ENCODE measurements at places on chromosomes 6 and 20.
A peak's percentile ranks its signal among the peaks of the same experiment; 100 is the strongest.

DNA sequence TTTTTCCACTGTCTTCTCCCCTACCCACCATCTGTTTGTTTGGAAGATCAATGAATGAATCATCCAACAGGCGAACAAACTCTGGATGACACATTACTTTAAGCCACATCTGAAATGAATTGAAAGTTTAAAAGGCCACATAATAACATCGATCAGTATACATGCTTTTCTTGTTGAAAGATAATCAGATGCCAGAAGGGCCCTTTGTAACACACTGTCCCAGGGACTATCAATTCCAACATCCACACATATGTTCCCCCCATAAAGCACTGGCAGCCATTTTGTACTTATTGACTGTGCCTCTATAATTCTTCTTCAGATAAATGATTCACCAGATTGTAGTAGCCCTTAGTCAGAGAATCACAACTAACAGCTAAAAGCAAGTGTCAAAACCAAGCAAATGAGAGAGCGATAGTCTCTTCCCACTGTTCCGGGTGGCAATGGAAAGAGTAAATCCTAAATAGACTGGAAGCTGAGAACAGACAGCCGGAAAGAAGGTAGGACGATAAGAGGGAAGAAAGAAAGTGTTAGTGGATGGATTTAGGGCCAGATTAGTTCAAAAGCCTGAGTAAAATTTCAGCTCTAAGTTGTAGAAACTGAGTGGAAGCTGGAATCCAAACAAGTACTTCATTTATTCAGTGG is 184.9 kb upstream of the TENT5A start:
- no peak for DNase-seq

- DNase-seq = no peak
Observed at GRCh38 chr6:106788761-106789160, 159.4 kb downstream of the QRSL1 start.

- DNase-seq = peak; percentile 46
Observed at GRCh38 chr20:17610566-17611289, 40.9 kb downstream of the DSTN start.

GRCh38 chr6:12751694-12752325 is 35.2 kb downstream of the PHACTR1 start:
- DNase-seq = no peak

DNA sequence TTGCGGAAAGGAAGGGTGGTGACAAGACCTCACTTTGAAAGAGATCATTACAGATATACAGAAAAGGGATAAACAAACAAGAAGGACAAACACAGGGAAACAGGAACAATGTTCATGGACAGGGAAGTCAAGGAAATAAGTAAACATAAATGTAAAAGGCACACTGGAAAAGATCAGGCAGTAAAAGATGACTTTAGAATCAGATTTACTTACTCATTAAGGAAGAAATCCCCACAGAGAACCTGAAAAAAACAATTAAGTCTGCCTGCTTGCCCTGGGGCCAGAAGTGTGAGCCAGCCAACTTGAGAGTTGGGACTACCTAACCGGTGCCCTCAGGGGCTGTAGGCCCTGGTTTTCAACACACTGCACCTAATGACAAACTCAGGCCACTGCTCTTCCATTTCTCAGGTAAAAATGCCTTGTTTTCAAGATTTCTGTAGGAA is 1.7 kb downstream of the APMAP start:
- DNase-seq = no peak

- DNase-seq = no peak
Observed at GRCh38 chr6:142297996-142298753, 3.6 kb upstream of the ADGRG6 start.

GRCh38 chr6:39273406-39273821 is 40.8 kb downstream of the KCNK17 start:
- DNase-seq = no peak

GRCh38 chr20:22575087-22575721 is 9.2 kb downstream of the FOXA2 start:
- DNase-seq = no peak

- no peak for DNase-seq
Observed at GRCh38 chr20:59022754-59023153, 3.5 kb downstream of the TUBB1 start.

- DNase-seq = no peak
Observed at GRCh38 chr20:11917663-11918062, at the start of gene BTBD3. Gene BTBD3 (plus strand): TSS chr20:11917893. CDS start chr20:11918276, 383 bp downstream.

DNA sequence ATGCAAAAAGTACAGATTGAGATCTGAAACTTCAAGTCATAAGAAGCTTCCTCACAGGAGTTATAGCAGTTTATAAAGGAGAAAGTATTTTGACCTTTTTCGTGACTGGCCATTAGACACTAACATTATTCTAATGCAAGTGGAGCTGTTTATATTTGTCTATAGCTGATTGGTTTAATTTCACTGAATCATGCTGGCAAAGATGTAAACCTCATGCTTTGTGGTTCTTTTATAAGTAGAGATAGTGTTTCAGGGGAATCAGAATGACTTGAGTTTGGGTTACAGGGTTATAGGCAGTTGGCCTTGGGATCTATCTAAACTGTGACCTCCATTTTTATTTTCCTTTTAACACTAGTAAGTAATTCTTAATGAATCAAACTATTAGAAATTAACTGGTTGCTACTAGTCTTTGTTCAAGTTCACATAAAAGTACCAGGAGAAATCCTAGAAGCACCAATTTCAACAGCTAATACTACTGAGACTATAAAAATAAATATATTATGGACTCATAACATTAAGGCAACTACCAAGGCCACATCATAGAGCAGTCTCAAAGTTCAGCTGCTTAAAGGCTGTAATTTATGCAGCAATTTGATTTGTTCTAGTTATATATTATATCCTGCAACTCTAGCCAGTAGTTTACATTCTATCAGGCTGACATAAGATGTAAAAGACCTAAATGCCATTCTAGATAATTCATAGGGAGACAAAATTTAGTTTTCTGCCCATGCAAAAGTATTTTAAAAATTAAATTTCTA is 94.0 kb downstream of the RNGTT start:
- DNase-seq = no peak

DNA sequence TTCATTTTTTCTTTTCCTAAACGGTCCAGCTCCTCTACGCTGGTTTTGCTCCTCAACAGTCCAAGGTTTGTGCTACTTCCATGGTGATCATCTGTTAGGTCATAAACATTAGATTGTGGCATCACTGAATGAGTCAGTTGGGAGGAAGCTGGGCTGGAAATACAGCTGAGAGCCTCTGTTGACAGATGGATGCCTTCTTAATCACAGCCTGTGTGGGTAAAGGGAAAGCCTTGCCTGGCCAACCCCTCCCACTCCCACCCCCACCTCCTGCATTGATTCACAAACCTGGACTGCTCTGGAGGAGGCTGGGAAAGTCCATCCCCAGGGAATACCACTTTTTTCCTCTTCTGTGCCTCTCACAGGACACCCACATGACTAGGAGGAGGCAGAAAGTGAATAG is 180.6 kb upstream of the CCN2 start:
- no peak for DNase-seq

DNA sequence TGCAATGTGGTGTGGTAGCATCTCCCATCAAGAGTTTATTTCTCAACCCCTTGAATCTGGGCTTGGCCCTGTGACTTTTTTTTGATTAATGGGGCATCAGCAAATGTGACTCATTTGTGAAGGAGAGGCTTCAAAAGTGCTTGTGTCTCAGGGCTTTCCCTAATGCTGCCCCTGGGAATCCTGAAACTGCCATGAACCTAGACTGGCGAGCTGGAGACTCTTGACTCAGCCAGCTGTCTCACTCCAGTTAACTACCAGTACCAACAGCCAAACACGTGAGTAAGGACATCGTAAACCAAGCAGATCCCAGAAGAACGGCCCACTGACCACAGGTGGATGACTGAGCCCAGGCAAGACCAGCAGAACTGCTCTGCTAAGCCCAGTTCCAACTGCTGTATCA is 72.8 kb upstream of the ADTRP start:
- DNase-seq = no peak

DNA sequence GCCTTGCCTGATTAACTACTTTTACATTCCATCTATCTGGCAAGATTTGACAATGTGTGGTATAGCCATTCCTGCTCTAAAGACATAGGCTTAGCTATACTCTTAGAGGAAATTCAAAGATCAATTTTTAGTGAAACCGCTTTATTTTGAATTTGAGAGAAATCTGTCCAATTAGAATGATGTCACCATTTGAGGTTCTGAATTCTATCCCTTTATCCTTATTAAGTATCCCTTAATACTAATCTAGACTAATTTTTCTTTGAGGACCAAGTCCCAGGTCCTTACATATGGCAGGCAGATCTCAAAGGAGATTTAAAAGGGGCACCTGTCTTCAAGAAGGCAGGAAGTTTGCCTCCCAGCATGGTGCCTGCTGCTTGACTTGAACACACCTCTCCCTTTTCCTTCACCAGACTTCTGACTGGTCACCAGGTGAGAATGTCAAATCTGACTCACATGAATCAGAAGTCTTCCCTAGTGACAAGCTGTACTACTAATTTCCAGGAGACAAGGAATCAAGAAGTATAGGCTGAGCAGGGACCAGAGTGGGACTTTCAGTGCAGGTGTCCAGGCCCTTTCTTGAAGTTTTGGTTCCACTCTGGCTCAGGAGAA is 15.0 kb upstream of the MRAP2 start:
- DNase-seq = no peak

DNA sequence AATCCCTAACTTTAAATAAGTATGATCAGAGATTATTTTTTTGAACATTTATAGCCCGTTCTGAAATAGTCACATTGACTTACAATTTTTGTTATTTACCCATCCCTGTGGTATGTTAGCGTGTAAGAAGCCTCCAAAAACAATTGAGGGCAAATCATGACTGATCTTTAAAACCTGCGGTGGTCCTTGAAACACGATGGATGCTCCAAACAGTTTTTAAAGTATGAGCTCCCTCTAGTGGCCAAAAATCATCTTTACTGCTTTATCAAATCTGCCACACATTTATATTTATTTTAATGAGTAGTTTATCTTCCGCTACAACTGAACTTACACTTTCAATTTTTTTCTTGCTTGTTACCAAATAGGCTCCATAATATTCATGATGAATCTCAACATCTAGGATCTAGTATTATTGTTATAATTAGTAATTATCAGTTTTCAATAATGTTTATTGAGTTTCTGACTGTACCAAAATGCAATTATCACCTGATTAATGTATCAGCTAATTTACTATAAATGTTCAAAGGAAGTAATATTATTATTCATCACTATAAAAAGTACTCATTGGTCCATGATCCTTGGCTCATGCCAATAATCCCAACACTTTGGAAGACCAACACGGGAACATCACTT is 52.2 kb downstream of the MARCKS start:
- no peak for DNase-seq

DNA sequence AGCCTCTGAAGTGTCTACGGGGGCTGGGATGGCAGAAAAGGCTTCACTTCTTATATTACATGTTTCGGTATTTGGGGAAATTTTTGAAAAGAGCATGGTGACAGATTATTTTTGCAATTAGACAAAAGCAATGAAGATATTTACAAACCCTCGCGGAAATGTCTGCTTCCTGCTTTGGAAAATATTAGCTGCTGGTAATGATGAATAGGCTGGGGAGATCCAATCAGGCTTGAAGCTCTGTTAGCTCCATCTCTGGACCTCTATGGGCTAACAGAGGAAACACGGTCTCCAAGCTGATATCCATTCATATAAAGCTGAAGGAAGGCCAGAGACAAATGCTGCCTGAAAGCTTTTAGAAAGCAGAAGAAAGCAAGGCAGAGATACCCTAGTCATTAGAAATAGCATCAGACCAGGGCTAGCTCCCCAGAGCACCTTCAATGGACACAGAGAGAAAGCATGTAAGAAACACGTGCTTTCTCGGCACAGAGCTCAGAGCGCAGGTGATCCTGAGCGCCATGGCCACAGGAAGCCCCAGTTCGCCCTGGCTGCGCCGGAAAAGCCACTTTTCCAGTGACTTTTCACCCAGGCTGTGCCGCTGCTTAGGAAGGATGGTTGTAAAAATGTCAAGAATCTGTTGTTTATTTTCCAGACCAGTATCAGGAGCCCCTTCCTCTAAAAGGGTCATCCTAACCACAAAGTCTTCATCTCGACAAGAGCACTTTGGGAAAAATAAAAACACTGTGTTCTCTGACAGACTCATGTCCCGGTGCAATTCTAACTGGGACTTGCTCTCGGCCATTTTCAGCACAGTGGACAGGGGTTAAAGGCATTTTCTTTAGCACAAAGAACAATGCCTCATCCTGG is 68.5 kb upstream of the NFATC2 start:
- no peak for DNase-seq

GRCh38 chr6:75135450-75135849 is 70.4 kb downstream of the COL12A1 start:
- no peak for DNase-seq

DNA sequence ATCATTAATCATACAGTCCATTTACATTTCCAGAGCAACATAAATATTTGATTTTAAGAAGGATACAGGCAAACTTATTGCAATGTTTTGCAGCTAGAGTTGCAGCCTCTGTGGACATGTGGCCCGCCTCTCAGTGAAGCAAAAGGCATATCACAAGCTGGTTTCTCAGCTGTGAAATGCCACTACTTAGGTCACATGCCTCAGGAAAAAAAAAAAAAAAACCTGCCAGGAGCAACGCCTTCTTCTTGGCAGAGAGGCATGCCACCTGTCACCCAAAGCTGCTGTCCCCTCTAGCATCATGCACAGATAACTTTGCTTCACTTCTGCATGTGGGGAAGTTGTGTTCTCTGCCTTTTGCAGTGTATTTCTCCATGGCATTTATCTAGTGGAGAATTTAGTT is 18.5 kb downstream of the GRM1 start:
- no peak for DNase-seq

DNA sequence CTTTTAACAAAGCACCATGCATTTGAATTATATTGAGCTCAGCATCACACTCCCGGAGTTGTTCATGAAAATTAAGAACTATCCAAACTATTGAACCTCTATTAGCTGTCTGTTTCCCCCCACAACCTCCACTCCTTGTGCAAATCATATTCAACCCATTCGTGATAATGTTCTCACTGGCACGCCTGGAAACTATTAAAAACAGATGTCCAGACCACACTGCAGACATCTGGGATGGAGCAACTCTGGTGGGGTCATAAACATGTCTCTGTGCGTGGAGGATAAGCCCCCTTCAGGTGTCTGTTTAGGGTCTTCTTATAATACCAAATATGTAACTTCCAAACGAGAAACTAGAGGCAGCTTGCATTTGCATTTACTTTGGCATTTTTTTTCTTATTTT is 193.7 kb downstream of the TFAP2A start:
- DNase-seq = no peak

- DNase-seq = no peak
Observed at GRCh38 chr20:18176318-18176785, 38.7 kb downstream of the KAT14 start.

DNA sequence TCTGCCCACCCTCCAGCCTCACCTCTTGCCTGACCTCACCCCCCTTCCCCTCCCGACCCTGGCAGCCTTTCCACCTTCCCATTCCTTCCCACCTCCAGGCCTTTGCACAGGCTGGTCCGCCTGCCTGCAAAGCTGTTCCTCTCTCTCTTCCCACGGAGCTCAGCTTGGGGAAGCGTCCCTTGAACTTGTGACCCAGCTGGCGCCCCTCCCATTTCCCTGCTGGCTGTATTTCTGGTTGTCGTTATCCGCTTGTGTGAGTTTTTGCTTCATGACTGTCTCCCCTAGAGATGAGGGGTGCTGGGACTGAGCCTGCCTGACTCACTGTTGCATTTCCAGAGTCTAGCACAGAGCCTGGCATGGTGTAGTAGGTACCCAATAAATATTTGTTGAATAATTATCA is 32.5 kb downstream of the VSTM2L start:
- DNase-seq = no peak

- DNase-seq = no peak
Observed at GRCh38 chr6:32332433-32332832, 39.3 kb downstream of the TSBP1 start.

GRCh38 chr6:146087386-146087785 is 58.5 kb downstream of the GRM1 start:
- DNase-seq = no peak

GRCh38 chr6:44096612-44097011 is 30.6 kb downstream of the MRPL14 start:
- DNase-seq = peak; percentile 53
